Epithelial cell of proximal tubule (primary cell): ENCODE measurements at places on chromosomes 2 and 18. TPM values are rescaled to one million over a fixed set of nuclear protein-coding genes. Genes with fewer than 3 reads are reported as not detected.

PSMA8 gene
- not detected in 2 replicates for total RNA-seq

- DNase-seq: no peak
Observed at GRCh38 chr2:74856004-74856578, 22.2 kb downstream of the HK2 start.

GRCh38 chr2:85413592-85414420 lies 3.6 kb upstream of the CAPG start:
- DNase-seq: no peak

- DNase-seq: no peak
Observed at GRCh38 chr18:61926532-61926931, 33.7 kb upstream of the RNF152 start.

DNA sequence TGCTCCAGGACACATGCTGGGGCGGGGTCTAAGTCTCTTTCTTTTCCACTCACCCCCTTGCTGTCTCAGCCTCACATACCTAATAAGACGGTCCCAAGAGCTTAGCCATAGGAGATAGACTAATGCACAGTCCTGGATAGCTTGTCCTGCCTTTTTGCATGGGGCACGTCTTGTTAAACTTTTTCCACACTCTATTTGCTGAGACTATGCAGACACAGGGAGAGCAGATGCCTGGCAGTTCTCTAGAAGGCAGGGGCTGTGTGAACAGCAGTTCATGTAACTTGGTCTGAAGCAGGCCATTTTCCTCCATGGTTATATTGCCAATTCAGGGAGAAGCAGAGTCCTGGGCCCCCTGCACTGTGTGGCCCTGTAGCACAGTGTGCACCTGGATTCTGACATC lies 142.1 kb downstream of the SEPTIN10 start:
- DNase-seq: no peak
